Activated naive CD4-positive, alpha-beta T cell (primary cell): ENCODE measurements at places on chromosomes 3 and 15.

DNA sequence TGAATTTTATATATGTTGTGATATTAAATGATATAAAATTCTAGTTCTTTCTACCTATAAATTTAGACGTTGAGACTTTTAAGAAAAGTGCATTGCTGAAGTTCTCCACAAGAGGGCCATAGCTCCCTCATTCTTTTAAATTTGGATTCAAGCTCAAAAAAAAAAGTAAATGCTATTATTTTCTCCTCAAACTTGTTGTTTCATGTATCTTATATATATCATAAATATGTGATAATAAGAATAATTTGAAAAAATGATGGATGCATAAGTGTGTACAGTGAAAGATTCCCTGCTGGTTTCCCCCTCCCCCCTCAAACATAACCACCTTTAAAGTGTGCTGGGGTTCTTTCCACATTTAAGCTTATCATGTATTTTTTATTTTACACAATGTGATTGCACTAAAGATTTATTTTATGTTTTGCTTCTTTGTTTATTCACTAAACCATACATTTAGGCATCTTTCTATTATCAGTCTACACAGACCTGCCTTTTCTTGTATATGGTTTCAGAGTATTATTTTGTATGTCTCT is 769.4 kb upstream of the GOLIM4 start:
- DNase-seq: no peak

DNA sequence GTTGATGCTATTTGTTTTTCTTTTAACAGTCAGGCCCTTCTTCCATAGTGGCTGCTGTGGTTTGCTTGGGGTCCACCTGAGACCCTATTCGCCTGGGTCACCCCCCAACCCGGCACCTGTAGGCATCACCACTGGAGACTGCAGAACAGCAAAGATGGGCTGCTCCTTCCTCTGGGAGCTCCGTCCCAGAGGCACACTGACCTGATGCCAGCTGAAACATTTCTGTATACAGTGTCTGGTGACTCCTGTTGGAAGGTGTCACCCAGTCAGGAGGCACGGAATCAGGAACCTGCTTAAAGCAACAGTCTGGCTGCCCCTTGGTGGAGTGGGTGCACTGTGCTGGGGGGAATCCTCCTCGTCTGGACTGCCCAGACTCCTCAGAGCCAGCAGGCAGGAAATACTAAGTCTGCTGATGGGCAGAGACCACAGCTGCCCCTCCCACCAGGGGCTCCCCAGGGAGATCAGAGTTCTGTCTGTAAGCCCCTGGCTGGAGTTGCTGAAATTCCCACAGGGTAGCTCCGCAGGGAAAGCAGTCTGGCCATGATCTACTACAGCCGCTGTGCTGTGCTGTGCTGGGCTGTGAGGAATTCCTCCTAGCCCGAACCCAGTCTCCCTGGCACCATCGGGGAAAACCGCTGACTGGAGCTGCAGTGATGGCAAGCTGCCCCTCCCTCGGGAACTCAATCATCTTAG is 248.2 kb downstream of the TBC1D5 start:
- no peak for DNase-seq

- DNase-seq: no peak
These were observed 225.6 kb upstream of the HES1 start for GRCh38 chr3:193910310-193910709.

DNA sequence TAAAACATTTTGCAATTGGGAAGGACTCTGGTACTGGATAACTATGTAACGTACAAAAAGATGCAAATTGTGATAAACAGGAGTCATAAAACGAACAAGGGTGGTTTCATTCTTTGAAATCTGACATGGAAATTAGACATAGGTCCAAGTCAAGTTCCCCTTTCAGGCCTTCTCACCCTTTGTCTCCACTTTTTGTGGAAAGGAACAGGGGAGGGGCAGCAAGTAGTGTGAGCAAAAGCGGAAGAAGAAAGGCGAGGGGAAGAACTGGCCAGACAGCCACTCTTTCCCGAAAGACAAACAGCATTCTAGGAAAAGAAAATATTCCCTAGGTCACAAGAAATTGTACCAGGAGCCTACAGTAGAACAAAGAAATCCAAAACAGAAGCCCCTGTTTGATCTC is 52.6 kb downstream of the MCF2L2 start:
- DNase-seq: no peak

DNA sequence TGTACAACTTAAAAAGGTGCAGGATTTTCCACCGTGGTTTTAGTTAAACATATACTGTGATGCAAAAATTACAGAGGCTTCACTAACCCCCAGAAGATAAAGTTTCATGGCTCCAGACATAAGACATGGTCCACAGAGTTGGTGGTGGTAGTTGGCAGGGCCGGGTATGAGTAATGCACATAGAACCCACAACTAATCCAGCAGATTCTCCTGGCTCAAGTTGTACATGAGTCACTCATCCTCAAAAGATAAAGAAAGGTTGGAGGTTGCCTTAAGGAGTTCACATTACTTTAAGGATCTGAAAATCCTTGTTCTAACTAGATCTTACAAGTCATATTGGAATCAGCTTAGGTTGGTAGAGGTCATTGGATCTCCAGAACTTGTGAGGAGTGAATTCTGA is 98.3 kb upstream of the ZBTB20 start:
- DNase-seq: no peak

- DNase-seq: no peak
These were observed 31.3 kb downstream of the CCDC54 start for GRCh38 chr3:107408513-107408912.
